ENCODE measurements at places on chromosomes 5 and 9. TPM values are rescaled to one million over a fixed set of nuclear protein-coding genes. Genes with fewer than 3 reads are reported as not detected.

The TSSK1B gene
- total RNA-seq, result not detected

The CLPTM1L gene
- total RNA-seq, result 28.4 TPM

- H3K27me3 ChIP-seq, result no peaks in the 10 kb centered on the region
- no peak overlapping the region for H3K27ac ChIP-seq
Observed at GRCh38 chr9:131432597-131433301, 38.9 kb downstream of the PRRC2B start.

DNA sequence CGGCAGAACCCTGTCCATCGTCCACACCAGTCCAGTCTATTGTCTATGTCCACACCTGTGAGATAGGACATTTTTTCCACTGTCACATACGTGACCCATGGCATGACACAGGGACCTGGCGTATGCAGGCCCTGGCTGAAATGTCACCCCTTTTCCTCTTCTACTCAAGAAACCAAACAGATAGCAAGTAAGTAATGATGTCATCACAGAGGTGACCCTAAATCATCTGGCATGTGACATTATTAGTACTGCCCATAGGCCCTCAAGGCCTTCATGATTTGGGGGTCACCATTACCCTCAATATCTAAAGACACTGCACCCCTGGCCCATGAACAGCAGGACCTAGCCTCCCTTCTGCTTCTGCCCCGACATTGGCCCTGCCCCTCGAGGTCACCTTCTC lies 88.3 kb downstream of the LHX2 start:
- H3K27me3 ChIP-seq, result peaks cover 29% of the 10 kb centered on the region
- no peaks in the 10 kb centered on the region for H3K4me1 ChIP-seq
- H3K36me3 ChIP-seq, result no peaks in the 10 kb centered on the region

GRCh38 chr9:135156525-135157510 lies 69.3 kb downstream of the OLFM1 start:
- no peak overlapping the region for H3K4me3 ChIP-seq
- peak; percentile 51 for DNase-seq
- H3K27ac ChIP-seq, result no peak overlapping the region
- peaks cover 50% of the 10 kb centered on the region for H3K27me3 ChIP-seq
- no peaks in the 10 kb centered on the region for H3K36me3 ChIP-seq

DNA sequence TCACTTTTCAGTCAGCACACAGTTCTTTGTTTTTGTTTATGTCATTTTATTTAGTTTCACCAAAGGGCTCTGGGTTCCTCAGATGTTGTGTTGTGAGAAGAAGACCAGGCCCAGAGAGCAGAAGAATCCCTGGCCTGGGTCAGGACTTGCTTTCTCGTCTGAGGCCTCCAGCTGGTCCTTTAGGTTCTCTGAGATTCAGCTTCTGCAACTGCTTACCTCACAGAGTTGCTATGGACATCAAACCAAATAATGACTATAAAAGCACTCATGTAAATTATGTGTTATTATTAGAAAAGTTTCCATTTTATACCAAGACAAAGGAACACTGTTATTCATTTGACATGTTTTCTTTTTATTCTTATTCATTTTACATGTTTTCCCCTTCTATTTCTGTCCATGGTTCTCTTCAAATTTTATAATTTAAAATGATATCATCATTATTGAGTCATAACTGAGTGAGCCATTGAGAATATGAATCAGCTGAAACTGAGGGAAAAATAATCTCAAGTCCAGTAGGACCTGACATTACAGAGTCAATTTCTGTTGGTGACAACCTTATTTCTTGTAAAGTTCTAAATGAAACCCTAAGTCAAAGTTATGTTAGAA lies 44.0 kb upstream of the GLRX start:
- H3K4me3 ChIP-seq, result no peak overlapping the region
- no peak for DNase-seq
- no peaks in the 10 kb centered on the region for H3K27me3 ChIP-seq
- H3K4me1 ChIP-seq, result peaks cover 11% of the 10 kb centered on the region
- no peak overlapping the region for H3K27ac ChIP-seq
- H3K36me3 ChIP-seq, result no peaks in the 10 kb centered on the region

The NSMF gene
- total RNA-seq, result 12.7 TPM

- no peaks in the 10 kb centered on the region for H3K4me1 ChIP-seq
- no peak for DNase-seq
- no peak overlapping the region for H3K27ac ChIP-seq
- no peaks in the 10 kb centered on the region for H3K27me3 ChIP-seq
- H3K36me3 ChIP-seq, result no peaks in the 10 kb centered on the region
Observed at GRCh38 chr9:89370593-89370992, 52.3 kb downstream of the SECISBP2 start.

DNA sequence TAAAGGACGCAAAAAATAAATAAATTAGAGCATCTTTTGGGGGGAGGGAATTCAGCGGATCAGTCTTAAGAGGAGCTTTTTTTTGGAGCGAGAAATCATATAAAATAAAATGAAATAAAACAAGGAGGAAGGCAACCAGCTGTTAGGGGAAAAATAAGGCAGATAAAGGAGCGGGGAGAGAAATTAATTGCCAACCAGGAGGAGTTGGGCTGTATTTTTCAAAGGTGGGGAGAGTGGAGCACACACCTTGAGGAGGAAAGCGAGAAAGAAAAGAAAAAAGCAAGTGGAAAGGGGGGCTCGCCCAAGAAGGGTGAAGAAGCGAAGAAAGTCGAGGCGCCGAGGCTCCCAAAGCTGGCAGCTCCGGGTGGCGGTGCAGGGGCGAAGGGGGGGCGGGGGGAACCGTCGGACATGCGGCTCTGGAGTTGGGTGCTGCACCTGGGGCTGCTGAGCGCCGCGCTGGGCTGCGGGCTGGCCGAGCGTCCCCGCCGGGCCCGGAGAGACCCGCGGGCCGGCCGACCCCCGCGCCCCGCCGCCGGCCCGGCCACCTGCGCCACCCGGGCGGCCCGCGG lies at the start of gene PAPPA:
PAPPA (plus strand) TSS at position 27 of the 569 bp plus-strand sequence; CDS start at position 409, 382 bp downstream.
- no peaks in the 10 kb centered on the region for H3K36me3 ChIP-seq
- H3K4me1 ChIP-seq, result peaks cover 8% of the 10 kb centered on the region
- peaks cover 5% of the 10 kb centered on the region for H3K27me3 ChIP-seq
- H3K4me3 ChIP-seq, result peak within 1 kb of the TSS; percentile 10
- peak within 1 kb of the TSS; percentile 95 for H3K27ac ChIP-seq

DNA sequence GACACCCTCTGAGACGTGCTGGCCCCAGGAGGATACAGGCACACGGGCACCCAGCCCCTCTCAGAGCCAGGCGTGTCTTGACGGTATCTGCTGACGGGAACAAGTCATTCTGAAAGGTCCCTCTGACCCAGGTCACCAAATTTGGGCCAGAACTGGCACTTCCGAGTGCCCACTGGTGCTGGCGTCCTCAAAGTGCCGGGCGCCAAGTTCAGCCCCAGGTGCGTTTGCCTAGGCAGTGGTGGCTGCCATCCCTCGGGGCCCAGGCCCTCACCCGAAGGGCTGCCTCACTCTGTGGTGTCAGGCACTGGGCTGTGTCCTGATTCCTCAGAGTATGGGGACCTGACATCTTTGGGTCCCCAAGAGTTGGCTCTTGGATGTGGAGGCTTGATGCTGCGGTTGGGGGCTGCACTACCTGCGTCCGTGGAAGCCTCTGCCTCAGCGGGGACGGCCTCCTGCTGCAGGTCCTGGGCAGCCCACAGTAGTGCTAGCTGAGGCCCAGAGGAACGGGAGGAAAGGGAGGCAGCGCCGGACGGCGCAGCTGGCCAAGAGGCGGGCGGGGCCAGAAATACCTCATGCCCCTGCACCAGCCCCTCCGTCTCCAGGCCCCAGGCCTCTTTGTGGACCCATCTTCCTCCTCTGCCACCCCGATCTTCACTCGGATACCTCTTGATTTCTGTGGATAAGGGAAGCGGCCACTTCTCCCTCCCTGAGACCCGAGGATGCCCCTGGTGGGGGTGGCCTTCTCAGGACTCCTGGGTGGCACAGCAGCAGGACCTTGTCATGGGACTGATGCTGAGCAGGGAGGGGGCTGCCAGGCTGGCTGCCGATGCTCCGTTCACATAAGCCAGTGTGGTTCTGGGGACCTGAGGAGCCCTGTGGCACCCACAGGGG lies 109.4 kb upstream of the LMX1B start:
- DNase-seq, result no peak
- H3K36me3 ChIP-seq, result peaks cover 13% of the 10 kb centered on the region
- H3K27ac ChIP-seq, result no peak overlapping the region
- H3K4me1 ChIP-seq, result peaks cover 18% of the 10 kb centered on the region

DNA sequence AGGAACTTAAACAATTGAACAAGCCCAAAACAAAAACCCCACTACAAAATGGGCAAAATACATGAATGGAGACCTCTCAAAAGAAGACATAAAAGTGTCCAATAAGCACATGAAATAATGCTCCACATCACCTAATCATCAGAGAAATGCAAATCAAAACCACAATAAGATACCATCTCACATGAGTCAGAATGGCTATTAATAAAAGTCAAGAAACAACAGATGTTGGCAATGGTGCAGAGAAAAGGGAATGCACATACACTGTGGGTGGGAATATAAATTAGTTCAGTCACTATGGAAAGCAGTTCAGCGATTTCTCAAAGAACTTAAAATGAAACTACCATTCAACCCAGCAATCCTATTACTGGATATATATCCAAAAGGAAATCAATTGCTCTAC lies 337.4 kb upstream of the GRIA1 start:
- H3K4me3 ChIP-seq, result no peak overlapping the region
- no peaks in the 10 kb centered on the region for H3K4me1 ChIP-seq
- no peaks in the 10 kb centered on the region for H3K36me3 ChIP-seq
- no peak for DNase-seq
- no peak overlapping the region for H3K27ac ChIP-seq

- no peak overlapping the region for H3K4me3 ChIP-seq
- no peaks in the 10 kb centered on the region for H3K27me3 ChIP-seq
- no peak overlapping the region for H3K27ac ChIP-seq
- H3K4me1 ChIP-seq, result no peaks in the 10 kb centered on the region
- no peaks in the 10 kb centered on the region for H3K36me3 ChIP-seq
Observed at GRCh38 chr9:95989297-95989696, 113.8 kb downstream of the ERCC6L2 start.

GRCh38 chr5:146781157-146781556 lies 97.4 kb downstream of the PPP2R2B start:
- no peaks in the 10 kb centered on the region for H3K4me1 ChIP-seq
- H3K27me3 ChIP-seq, result no peaks in the 10 kb centered on the region
- no peak overlapping the region for H3K4me3 ChIP-seq
- H3K36me3 ChIP-seq, result no peaks in the 10 kb centered on the region
- H3K27ac ChIP-seq, result no peak overlapping the region

DNA sequence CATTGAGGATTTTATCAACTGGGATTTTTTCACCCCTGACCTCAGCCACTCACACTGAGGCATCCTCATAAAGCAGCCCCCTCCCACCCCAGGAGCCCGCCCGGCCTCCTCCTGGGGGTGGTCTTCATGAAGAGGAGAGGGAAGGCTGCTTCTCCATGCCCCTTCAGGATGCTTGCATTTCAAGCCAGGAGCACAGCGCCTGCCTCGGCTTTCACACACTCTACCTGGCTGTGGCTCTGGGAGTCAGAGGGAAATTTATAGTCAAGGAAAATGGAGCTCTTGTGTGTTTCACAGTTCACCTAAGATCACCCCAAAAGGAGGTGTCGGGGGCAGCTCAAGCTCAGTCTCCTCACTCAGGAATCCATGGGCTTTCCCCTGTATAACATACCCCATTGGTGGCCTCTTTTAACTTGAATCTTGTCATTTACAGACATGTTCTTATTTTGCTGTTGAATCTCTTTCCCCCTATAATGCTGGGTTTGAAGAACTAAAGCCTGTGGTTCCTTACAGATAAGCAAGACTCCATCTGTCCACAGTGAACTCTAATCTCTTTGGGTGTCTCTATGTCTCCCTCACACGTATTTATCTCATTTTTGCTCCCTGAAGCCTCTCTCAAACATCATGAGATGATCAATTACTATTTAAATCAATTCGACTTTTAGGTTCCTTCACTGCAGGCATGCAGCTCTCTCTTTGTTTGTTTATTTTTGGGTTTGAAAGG lies 22.6 kb upstream of the IQGAP2 start:
- no peaks in the 10 kb centered on the region for H3K4me1 ChIP-seq
- H3K4me3 ChIP-seq, result no peak overlapping the region
- H3K36me3 ChIP-seq, result no peaks in the 10 kb centered on the region
- no peaks in the 10 kb centered on the region for H3K27me3 ChIP-seq
- no peak for DNase-seq

The WDR38 gene
- 0.22 TPM for total RNA-seq

The ADAMTSL2 gene
- 2.0 TPM for total RNA-seq

- H3K4me1 ChIP-seq, result no peaks in the 10 kb centered on the region
- DNase-seq, result no peak
- no peaks in the 10 kb centered on the region for H3K36me3 ChIP-seq
- H3K4me3 ChIP-seq, result no peak overlapping the region
- H3K27me3 ChIP-seq, result no peaks in the 10 kb centered on the region
Observed at GRCh38 chr5:128736553-128736952, 198.5 kb upstream of the FBN2 start.

- DNase-seq, result no peak
- no peaks in the 10 kb centered on the region for H3K36me3 ChIP-seq
- H3K4me3 ChIP-seq, result no peak overlapping the region
Observed at GRCh38 chr5:137040024-137040423, 459.1 kb downstream of the SPOCK1 start.

DNA sequence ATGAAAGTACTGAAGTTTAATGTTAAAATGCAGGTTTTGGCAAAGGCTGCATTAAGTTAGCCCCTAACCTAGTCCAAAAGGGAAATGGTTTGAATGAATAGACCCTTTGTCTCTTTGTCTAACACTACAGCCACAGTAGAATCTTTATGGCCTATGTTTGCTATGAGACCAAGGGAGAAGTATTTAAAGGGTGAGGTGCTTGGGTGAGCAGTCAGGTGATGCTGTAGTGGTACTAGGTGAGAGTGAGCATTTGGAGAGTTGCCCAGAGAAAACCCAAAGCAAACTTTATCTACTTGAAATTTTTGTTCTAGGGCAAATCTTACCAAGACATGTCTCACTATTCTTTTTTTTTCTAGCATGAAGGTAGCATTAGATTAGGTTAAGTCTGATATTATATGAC lies 1961.4 kb upstream of the WWC1 start:
- H3K4me3 ChIP-seq, result no peak overlapping the region
- no peaks in the 10 kb centered on the region for H3K27me3 ChIP-seq
- H3K27ac ChIP-seq, result no peak overlapping the region
- DNase-seq, result no peak
- H3K36me3 ChIP-seq, result no peaks in the 10 kb centered on the region

DNA sequence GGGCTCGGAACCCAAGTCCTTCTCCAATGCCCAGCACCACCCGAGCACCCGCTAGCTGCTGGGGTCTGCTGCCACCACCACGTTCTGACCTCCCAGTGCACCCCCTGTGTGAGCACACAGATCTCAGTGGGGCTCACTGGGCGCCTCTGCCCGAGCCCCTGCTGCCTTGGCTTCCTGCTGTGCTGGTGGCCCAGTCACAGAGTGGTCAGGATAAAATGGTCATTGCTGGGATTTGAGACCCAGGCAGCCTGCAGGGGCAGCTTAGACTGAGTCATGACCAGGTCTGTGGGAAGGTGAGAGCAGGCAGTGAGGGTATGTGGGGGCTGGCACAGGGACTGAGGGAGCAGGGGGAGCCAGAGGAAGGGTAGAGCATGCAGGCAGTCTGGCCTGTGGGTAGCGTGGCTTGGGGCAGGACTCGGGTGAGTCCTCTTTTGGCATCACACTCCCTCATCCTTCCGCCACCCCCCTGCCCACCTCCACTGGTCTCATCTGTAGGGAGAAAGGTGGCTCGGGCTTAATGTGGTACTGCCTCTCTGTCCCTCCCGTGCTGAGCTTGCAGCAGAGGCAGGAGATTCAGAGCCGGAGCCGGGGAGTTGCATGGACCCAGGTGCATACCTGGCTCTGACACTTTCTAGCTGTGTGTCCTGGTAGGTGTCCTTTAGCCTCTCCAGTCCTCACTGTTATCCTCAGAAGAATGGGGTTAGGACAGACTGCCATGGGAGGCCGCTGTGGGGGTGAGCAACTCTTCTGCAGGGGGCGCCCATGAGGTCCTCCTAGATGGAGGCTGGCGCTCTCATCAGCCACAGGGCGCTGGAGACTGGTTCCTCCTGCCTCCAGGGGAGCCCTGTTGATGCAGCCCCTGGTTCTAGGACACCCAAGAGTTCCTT lies 32.1 kb downstream of the USP20 start:
- peaks cover 34% of the 10 kb centered on the region for H3K36me3 ChIP-seq
- no peaks in the 10 kb centered on the region for H3K4me1 ChIP-seq
- H3K27ac ChIP-seq, result no peak overlapping the region
- no peaks in the 10 kb centered on the region for H3K27me3 ChIP-seq

Measured in heart right ventricle (tissue), 16 donors.